Renal cortical epithelial cell (primary cell): ENCODE measurements at places on chromosomes 4 and X.

- DNase-seq = peak; percentile 61
Observed at GRCh38 chrX:23902419-23902818, 5.3 kb downstream of the APOO start.

DNA sequence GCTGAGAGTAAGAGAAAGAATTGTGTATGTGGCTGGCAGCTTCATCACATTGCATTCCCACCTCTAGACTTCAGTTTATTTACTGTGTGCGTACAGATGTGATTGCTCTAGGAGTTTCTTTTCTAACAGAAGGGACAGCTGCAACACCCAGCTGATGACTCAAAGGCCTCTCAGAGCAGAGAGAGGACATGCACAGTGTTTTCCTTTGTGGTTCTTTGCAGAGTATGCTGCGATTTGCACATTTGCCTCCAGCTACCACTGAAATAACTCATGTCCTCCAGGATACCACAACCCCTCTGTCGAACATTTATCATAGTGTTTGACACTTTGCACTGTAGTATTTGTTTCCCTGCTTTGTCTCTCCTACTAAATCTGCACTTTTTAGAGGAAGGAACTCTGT lies 294.1 kb downstream of the STIM2 start:
- peak; percentile 80 for DNase-seq

GRCh38 chrX:63744850-63745394 lies 40.1 kb downstream of the ARHGEF9 start:
- no peak for DNase-seq

DNA sequence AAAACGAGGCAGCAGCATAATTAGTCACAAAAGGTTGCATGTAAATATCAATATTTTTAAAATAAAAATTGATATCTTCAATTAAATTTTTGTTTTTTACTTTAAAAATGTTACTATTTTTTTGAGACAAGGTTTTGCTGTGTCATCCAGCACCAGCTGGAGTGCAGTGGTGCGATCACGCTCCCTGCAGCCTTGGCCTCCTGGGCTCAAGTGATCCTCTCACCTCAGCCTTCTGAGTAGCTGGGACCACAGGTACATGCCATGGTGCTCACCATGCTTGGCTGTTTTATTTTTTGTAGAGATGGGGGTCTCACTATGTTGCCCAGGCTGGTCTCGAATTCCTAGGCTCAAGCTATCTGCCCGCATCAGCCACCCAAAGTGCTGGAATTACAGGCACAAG lies 96.8 kb upstream of the FRAS1 start:
- no peak for DNase-seq

DNA sequence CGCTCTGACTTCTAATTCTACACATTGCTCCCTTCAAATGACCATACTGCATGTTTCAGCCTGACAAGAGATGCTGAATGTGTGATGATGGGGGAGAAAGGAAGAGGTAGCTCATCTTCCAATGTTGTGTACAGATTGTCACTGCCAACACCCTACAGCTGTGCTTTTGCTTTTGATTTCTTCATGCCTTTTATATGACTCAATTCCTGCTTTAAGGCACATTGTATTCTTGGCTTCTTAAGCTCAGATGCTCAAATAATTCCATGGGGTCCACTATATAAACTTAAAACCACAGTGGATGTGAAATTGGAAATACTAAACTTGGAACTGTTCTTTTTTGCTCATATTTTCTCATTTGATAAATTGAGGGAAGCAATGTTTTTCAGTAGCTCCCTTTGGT lies 183.2 kb upstream of the WDFY3 start:
- DNase-seq = peak; percentile 13

- no peak for DNase-seq
Observed at GRCh38 chrX:96619588-96619987, 65.1 kb upstream of the DIAPH2 start.

DNA sequence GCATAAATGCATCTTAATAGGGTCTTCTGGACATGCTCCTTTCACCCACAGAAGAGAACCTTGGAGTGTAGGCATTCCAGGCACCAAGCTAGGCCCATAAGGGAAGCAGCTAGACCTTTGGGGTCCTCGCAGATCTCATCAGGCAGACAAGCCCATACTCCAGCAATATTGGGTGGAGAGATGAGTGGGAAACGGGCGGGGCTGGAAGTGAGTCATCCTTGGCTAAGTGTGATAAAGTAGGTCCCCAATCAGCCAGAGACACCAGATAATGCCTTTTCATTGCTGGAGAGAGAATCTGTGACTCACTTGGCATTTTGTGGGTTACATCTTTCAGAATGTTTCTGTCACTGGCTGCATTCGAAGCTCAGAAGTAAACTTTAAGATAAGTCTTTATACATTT lies 133.3 kb upstream of the MBNL3 start:
- no peak for DNase-seq

GRCh38 chr4:144565527-144566195 lies 80.3 kb upstream of the HHIP start:
- DNase-seq = no peak

DNA sequence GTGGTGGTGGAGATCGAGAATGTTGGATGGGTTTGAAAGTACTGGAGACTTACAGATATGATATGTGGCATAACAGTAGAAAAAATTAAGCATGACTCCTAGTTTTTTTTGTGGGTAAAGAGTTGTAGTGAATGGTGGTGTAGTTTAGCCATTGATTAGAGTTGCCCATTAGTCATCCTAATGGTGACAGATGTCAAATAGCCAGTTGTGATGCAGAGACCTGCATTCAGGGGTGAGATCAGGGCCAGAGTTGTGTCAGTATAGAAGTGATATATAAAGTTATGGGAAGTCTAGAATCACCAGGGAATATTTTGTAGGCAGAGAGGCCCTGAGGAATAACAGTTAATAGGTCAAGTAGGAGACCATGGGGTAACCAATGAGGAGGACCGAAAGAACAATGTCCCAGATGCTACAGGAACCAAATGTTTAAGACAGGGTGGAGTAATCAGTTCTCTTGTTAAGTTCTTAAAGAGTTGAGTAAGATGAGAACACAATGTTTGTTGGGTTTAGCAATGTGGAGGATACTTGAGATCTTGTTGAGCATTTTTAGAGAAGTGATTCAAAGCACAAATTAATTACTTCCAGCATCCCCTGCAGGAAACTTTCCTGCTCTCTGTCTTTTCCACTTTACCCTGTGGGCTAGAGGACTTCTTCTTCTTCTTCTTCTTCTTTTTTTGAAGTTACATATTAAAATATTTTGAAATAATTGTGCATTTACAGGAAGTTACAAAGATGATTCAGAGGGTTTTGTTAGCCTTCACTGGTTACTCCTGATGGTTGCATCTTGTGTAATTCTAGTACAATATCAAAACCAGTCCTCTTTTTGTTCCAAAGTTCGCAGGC lies 13.3 kb downstream of the SGMS2 start:
- peak; percentile 48 for DNase-seq

DNA sequence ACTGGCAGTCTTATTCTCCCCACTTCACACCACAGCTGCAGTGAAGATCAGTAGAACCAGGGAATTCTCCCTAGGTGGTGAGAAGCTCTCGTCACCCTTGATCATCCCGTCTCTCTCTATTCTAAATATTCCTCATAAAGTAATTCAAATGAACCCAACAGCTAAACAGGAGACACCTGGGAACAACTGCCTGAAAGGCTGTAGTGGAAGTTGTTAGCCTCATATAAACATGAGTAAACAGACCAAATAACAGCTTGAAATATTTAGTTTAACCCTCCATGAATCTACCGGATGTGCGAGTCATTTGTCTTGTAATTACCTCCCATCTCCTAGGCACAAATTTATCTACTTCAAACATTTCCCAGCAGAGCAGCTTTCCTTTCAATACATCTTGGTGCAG lies 30.4 kb upstream of the APELA start:
- no peak for DNase-seq

- no peak for DNase-seq
Observed at GRCh38 chrX:49934148-49934547, 11.8 kb downstream of the CLCN5 start.

- DNase-seq = no peak
Observed at GRCh38 chr4:110533590-110533910, 57.6 kb downstream of the ENPEP start.

GRCh38 chrX:54540289-54540688 lies 10.3 kb downstream of the GNL3L start:
- no peak for DNase-seq

DNA sequence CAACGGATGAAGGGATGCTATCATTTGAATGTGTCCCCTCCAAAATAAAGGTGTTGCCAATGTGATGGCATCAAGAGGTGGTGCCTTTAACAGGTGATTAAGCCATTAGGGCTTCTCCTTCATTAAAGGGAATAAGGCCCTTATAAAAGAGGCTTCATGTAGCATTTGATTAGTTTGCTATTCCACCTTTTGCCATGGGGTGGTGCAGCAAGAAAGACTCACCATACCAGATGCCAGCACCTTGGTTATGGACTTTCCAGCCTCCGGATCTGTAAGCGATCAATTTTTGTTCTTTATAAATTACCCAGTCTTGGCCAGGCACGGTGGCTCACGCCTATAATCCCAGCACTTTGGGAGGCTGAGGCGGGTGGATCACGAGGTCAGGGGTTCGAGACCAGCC lies 7.9 kb upstream of the SLC25A43 start:
- DNase-seq = peak; percentile 53

- no peak for DNase-seq
Observed at GRCh38 chr4:84439996-84440395, 59.1 kb downstream of the NKX6-1 start.

DNA sequence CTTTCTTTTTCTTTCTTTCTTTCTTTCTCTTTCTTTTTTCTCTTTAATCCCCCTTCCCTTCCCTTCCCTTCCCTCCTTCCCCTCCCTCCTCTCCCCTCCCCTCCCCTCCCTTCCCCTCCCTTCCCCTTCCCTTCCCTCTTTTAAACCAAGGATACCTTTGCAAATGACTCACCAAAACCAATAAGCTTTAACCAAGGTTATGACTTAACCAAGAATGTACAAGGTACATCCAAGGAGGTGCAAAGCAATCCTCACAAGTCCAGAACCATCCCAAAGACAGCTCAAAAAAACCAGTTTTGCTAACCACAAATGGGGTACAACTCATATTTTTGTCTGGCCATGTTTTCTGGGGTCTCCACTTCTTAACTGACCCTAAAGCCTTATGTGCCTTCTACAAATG lies 174.7 kb upstream of the PPP1R2C start:
- DNase-seq = peak; percentile 64

DNA sequence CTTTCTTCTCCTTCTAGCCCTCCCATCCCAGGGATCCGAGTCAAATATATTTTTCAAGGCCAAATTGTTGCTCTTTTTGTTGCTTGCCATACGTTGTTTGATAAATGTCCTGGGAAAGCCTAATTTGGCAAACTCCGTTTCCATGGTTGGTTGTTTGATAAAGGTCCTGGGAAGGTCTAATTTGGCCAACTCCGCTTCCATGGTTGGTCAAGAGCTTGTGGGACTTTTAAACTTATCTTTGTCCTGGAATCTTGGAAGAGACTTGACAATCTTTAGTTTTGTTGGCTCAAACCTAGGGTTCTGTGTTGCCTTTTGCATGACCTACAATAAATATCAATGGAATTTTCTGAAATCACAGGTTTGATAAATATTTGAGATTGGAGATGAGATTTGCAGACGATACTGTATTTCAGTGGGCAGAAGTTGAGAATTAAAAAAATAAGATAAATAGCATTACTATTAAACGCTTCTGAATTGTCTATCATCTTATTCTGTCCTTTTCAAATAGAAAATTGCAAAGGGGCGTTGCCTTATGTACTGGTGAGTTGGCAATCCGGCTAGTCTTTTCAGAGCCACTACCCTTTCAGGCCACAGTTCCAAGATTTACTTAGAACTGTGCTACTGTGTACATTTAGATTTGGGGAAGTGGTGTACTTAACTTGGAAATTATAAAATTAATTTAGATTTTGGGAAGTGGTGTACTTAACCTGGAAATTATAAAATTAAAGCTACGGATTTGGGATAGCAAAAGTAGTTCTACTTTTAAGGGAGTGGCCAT lies 804 bp downstream of the OSTC start:
- peak; percentile 50 for DNase-seq

GRCh38 chrX:24619647-24620046 lies 27.5 kb downstream of the PCYT1B start:
- peak; percentile 41 for DNase-seq

- peak; percentile 1 for DNase-seq
Observed at GRCh38 chrX:134294548-134294947, 57.6 kb downstream of the CCDC160 start.

DNA sequence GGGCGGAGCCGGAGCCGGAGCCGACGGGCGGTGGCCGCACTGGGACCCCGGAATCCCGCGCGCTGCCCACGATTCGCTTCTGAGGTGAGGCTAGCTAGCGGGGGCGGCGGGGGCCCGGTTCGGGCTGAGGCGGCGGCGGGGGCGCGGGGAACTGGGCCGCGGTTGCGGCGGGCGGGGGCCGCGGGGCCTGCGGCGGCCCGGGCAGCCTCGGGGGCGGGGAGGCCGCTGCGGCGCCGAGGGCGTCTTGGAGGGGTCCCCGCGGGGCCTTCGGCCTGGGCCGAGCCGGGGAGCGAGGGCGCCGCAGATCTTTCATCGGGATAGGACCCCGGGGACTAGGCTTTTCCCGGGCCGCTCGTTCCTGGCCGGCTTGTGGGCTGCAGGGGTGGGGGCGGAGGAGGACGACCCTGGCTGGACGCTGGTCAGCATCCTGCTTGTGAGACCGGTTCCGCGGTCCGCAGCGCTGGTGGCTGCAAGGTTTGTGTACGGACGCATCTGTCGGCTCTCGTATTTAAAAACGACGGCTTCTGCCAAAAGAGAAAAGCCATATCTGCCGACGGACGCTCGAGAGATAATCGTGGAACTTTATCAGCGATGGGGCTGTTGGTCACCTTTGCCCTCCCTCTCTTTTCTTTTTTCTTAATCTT lies 419 bp downstream of the ADD1 start:
- no peak for DNase-seq

DNA sequence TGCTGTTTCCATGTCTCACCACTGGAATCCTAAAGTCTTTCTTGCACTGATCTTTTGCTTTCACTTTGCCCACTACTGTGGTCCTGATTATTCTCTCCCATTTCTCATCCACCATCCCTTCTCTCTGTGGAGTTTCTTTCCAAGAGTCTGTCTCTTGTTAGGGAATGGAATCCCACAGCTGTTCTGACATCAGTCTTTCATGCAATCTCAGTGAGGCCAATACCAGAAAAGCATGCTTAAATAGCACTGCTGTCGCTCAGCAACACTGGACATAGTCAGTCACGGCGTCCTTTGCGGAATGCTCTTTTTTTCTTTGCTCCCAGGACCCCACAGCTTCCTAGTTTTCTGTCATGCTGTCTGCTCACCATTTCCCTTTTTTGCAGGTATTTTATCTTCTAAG lies 20.1 kb downstream of the SLITRK4 start:
- DNase-seq = no peak

DNA sequence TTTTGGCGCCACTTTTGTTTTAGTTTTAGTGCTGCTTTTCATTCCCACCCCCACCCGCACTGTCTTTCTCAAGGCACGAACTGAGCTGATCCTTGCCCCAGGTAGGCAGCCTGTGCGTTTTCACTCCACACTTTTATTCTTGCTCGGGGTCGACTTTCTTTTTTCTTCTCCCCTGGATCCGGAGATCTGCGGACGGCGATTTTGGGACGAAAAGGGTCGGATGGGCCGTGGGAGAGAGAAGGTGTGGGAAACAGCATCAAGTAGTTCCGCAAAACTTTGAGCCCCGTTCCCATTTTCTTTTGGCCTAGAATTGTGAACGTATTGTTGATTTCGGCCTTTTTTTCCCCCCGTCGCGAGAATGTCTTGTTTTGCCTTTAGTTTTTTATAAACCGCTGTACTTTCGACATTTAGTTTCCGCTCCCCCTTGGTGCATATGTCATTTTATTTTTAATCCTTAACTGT lies 531 bp downstream of the STAG2 start:
- no peak for DNase-seq

- peak; percentile 15 for DNase-seq
Observed at GRCh38 chr4:175238827-175239517, 320.8 kb downstream of the ADAM29 start.
